ENCODE measurements at places on chromosomes 6 and 20.

DNA sequence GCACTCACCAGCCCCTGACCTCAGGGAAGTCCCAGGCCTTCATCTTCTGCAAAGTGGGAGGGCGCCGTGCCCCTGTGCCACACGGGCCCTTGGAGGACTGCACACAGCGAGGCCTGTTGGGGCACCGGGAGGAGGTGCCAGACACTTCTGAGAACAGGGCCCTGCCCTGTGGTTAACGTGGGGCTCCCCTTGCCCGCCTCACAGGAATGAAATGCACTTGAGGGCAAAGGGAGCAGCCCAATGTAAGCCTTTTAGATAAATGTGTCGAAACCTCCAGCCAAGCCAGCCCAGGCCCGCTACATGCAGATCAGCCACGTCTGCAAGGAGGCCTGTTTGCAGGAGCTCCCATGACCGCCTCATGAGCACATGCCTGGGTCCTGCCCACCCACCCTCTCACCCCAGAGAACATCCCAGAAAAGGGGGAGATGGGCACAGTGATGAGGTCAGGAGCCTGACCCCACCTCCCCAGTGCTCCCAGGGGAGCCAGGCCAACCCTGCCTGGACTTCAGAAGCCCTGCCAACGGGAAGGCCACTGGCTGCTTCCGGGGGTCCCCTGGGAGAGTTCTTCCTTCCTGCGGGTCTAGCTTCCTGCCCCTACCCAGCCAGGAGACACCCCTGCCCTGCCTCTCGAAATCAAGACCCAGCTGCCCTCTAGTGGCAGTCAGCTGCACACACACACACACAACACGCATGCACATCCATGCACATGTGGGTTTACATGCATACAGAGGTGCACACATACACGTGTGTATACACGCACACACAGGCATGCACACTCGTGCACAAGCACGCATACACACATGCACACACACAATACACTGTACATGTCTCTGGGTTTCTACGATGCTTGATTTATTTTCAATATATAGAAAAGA lies 178.7 kb downstream of the TAF4 start:
- no peak for DNase-seq

DNA sequence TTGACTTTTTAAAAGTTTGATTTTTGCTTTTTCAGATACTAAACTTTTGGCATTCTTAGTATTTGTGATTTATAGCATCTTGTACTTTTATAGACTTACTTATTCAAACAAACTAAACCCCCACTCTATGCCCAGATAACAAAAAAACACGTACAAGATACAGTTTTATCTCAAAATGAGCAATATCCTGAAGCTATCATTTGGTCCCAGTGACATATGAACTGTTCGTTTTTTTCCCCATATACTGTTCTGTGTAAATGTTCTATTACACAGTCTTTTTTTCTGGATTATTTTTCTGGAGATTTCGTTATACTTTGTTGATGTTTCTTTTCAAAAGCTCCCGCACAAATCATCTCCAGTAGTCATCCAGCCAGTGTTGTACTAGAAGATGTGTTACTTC lies 27.3 kb upstream of the SERINC3 start:
- no peak for DNase-seq

DNA sequence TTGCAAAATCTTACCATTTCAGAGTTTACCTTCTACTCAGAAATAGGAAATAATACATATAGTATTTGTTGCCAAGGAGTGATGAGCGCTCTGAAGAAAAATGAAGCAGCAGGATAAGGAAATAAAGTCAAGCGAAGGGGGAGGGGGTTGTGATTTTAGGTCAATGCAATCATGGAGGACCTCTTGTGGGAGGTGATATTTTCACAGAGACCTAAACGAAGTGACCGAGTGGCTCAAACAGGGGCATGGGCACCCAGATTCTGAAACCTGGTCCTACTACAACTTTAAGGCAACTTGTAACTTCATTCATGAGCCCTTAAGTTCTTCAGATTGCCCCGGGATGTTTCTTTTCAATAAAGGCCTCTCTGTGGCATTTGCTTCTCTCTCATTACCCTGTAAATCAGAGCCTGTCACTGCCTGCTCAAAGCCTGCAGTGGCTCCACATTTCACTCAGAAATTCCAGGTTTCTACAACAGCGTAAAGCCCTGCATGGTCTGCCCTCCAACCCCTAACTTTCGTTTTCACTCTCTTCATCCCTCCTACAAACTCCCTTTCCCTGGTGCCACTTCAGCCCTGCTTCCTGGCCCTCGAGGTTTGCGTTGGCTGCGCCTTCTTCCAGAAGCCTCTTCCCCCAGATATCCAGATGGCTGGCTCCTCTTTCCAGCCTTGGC lies 162.7 kb downstream of the TBC1D7 start:
- DNase-seq: no peak

DNA sequence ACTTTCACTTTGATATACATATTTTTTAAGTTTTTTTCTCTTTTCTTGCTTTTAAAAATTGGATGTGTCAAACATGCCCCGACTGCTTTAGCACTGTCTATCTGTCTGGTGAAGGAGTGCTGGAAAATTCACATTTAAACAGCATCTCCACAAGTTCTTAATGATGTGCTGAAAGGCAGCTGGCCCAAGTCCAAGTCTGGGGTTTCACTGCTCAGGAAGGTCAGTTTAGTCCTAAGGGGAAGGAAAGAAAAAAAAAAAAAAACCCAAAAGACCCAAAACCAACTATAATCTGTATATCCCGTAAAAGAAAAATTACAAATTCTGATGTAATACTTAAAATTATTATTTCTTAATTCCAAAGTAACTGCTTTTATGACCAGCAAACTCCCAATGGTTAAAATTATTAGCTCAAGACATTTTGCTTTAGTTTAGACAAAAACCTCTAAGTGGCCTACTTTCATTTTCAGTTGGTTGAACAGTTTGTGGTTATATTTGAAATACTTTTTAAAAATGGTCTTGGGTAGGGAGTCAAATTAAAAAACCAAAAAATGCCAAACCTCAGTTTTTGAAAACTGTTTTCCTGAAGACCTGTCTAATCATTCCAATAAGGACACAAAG lies 79.5 kb upstream of the PREP start:
- DNase-seq: no peak

- no peak for DNase-seq
Observed at GRCh38 chr6:142223938-142224337, 76.9 kb downstream of the VTA1 start.

- no peak for DNase-seq
Observed at GRCh38 chr6:156781861-156782631, 4.9 kb downstream of the ARID1B start.

GRCh38 chr20:17955302-17955701 lies 13.3 kb downstream of the SNX5 start:
- no peak for DNase-seq

DNA sequence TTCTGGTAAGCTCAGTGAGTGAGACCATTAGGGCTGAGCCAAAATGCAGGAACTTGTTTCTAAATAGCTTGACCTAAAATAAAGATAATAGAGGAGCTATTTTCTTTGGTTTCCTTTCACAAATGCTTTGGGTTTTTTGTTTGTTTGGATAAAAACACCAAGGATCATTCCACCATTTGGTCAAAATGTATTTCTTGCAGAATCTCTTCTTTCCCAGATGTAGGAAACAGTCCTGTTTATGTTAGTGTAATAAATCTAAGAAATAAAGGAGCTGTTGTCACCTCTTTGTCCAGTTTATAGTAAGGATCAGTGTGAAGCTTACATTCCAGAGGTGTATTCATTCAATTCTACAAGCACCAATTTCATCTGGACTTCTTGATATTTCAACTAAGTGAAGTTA lies 297.8 kb downstream of the GJA1 start:
- no peak for DNase-seq

GRCh38 chr20:32670773-32671455 lies 2.8 kb downstream of the C20orf203 start:
- no peak for DNase-seq

GRCh38 chr6:143183666-143184065 lies 123.0 kb downstream of the AIG1 start:
- DNase-seq: no peak

GRCh38 chr20:20224806-20225205 lies 143.1 kb upstream of the INSM1 start:
- no peak for DNase-seq

GRCh38 chr20:62795023-62795761 lies 1.1 kb upstream of the MRGBP start:
- no peak for DNase-seq

GRCh38 chr20:39112178-39112743 lies 150.1 kb downstream of the DHX35 start:
- DNase-seq: peak; percentile 5

DNA sequence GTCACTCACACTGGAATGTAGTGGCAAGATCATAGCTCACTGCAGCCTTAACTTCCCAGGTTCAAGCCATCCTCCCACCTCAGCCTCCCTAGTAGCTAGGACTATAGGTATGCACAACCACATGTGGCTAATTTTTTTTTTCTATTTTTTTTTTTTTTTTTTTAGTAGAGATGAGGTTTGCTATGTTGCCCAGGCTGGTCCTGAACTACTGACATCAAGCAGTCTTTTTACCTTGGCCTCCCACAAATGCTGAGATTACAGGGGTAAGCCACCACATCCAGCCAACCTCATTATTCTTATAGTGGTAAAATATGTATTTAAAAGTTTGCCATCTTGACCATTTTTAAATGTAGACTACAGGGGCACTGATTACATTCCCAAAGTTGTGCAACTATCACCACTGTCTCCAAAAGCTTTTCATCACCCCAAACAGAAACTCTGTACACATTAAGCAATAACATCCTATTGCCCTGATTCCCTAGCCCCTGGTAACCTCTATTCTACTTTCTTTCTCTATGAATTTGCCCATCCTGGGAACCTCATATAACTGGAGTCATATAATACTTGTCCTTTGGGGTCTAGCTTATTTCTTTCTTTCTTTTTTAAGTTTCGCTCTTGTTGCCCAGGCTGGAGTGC lies 268.0 kb upstream of the JARID2 start:
- DNase-seq: no peak

DNA sequence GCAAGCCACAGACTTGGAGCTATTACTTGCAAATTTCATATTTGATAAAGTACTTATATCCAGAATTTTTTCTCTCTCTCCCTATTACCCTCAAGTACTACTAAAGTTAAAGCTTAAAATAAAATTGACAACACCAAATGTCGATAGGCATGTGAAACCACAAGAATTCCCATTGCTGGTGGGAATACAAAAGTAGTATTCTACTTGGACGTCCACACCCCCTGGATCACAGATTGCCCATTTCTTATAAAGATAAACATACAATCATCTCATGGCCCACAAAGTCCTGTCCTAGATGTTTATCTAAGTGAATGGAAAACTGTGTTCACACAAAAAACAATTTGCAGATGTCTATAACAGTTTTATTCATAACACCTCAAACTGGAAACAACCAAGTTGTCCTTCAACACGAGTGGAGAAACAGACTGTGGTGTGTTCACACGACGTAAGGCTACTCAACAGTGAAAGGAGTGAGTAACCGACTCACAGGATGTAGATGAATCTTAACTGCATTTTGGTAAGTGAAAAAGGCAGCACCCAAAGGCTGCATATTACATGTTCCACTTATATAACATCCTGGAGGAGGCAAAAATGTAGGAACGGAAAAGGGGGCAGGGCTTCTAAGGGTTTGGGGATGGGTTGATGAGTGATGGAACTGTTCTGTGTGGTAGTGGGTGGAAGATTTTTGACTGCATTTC lies 297.4 kb downstream of the THBS2 start:
- peak; percentile 15 for DNase-seq

- no peak for DNase-seq
Observed at GRCh38 chr6:10837009-10837621, 1.2 kb downstream of the MAK start.

DNA sequence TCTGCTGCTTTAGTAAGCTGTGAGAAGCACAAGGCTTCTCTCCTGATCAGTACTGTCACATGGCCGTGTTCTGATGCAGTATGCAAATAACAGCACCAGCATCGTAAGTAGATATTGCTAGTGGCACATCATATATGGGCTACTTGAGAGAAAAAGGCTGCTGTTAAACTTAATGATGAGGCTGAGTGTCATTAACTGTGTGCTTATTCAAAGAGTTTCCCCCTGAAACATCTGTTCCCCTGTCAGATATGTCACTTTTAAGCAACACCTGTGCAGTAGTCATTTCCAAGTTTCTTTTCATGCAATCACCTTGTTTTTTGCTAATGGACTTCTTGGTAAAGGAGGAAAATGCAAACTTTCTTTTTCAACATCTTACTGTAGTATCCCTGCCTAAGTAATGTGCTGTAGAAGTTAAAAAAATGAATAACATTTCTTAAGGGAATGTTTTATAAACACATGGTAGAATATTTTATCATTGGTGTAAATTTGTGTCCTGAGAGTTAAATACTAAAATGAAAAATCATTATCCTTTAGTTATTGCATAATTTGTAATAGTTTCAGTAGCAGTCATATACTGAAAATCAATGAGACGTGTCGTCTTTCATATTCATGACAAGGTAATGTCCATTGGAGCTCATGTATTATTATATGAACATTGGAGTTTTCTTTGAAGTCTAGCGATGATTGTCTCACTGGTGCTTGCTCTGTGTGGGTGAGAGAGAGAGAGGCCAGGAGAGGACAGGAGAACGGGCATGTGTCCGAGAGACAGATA lies 366.3 kb downstream of the CDKAL1 start:
- DNase-seq: no peak

GRCh38 chr20:1952737-1953530 lies 40.9 kb downstream of the PDYN start:
- DNase-seq: no peak

DNA sequence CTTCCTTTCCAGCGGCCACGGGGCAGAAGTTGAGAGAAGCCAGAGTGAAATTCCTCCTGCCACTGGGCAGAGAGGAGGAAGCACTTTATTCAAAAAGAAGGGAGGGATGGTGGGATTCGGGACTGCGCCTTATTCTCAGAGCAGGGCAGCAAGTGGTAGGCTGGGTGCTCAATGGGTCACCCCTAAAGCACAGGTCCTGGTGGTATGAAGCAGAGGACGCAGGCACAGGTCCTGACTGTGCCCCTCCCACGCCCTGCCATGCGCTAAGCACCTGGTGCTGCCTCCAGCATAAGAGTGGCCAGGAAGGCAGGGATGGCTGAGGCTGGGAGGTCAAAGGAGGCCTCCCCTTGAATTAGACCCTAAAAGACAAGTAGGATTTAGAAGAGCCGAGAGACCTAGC lies 4.9 kb upstream of the GRM4 start:
- no peak for DNase-seq

- DNase-seq: no peak
Observed at GRCh38 chr6:82711105-82711827, 347.6 kb downstream of the TPBG start.

Data from HS-27A (cell line).